ENCODE measurements at places on chromosomes 13 and 19. TPM values are rescaled to one million over a fixed set of nuclear protein-coding genes. Genes with fewer than 3 reads are reported as not detected.

DNA sequence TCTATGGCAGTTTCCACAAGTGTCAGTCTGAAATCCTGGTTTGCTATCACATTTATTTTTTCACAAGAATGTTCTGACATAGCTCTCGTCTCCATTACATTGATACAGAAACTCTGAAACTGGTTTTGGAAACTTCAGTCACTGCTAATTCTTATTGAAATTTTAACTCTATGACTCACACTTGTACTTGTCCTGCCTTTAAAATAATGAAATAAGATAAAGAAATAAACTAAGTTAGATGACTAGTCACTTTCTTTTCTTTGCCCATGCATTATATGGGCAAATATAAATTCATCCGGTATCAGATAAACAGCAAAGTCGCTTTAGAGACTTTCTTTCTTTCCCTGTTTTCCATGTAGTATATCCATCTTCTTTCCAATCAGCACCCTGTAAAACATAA, 257.5 kb downstream of the PCDH9 start:
- ATAC-seq = no peak

DNA sequence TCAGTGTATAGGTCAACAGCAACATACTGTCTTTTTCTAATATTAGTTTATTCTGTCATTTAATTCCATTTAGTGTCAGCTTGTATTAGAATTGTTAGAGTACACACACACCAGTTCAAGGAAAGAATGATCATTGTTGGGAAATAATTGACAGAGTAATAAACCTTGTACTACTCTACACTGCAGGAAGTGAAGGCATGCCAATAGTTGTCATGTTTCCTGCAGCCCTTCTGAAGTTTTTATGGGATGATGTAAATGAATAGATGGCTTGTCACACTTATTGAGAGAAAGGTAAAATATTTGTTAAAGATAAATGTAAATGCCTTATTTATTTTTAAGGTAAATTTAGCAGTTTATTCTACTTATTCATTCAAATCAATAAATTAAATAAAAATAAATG, 306.9 kb upstream of the KLHL1 start:
- ATAC-seq = no peak

DNA sequence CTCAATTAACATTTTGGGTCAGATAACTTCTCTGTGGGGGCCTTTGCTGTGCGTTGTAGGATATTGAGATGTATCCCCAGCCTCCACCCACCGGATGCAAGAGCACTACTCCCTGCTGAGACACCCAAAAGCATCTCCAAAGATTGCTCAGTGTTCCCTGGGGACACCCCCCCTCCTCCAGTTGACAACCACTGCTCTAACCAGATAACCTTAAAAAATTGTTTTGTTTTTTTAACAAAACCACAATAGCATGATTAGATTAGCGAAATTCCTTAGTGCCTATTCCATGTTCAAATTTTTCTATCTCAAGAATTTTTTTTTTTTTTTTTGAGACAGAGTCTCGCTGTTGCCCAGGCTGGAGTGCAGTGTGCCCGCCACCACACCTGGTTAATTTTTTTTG, 2.6 kb upstream of the EPN1 start:
- no peak for ATAC-seq

- no peak for ATAC-seq
Measured at GRCh38 chr13:39602277-39602613, 748 bp downstream of the LHFPL6 start.

Gene SHC2
- total RNA-seq = 1.7 TPM

Gene SIGLEC9
- 0.48 TPM for total RNA-seq

- peak; percentile 96 for ATAC-seq
Measured at GRCh38 chr13:79589603-79590393, 108.8 kb downstream of the NDFIP2 start.

DNA sequence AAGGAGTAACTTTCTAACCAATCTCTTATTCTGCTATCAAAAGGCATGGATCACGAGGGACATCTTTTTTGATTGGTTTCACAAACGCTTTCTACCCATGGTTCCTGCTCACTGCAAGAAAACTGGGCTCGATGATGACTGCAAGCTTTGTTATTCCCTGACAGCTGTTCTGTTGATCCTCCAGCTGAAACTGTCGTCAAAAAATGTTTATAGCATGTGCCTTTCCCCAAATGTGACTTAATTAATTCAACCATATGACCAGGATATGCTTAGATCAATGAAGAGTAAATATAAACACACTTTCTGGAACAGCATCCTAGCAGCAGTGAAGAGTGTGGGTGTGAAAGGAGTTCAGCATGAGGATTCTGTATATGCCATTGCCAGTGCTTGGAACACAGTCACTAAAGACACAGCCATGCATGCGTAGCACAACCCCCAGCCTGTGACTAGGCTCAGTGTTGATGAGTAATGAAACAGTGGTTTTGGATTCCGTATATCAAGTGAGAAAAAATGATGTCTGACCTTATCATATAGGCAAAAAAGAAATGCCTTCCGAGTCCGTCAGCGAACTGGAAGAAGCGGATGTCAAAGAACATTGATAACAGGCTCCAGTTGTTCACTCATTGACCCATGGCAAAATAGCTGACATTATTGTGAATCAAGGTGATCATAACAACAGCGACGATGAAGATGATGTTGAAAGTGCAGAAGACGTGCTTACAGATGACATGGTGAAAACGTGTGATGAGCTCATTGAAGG, 347.4 kb downstream of the FGF9 start:
- ATAC-seq = no peak

GRCh38 chr19:492091-492531, 4.2 kb upstream of the MADCAM1 start:
- ATAC-seq = no peak

DNA sequence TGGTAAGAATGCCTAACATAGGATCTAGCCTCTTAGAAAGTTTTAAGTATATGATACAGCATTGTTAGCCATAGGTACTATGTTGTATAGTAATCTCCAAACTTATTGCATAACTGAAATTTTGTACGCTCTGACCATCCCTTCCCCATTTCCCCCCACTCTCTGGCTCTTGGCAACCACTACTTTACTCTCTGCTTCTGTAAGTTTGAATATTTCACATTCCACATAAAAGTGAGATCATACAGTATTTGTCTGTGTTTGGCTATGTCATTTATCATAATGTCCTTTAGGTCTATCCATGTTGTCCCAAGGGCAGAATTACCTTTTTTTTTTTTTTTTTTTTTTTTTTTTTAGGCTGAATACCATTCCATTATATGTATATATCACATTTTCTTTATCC, 396.9 kb downstream of the DLEU7 start:
- ATAC-seq = no peak

Gene APOC4
- not detected for total RNA-seq

Gene HCN2
- 0.48 TPM for total RNA-seq

Gene NPAS1
- total RNA-seq = 0.52 TPM

Measured in esophagus mucosa (tissue), 1 donor.